KBM-7 (cell line): ENCODE measurements at places on chromosomes 3 and 15.
A peak's percentile ranks its signal among the peaks of the same experiment; 100 is the strongest.

GRCh38 chr15:57440167-57440566 lies 63.9 kb downstream of the CGNL1 start:
- DNase-seq: no peak

- DNase-seq: no peak
These were observed 41.8 kb downstream of the SYNM start for GRCh38 chr15:99146661-99147060.

- peak; percentile 2 for DNase-seq
These were observed 126.2 kb upstream of the ATP10A start for GRCh38 chr15:25989327-25989726.

DNA sequence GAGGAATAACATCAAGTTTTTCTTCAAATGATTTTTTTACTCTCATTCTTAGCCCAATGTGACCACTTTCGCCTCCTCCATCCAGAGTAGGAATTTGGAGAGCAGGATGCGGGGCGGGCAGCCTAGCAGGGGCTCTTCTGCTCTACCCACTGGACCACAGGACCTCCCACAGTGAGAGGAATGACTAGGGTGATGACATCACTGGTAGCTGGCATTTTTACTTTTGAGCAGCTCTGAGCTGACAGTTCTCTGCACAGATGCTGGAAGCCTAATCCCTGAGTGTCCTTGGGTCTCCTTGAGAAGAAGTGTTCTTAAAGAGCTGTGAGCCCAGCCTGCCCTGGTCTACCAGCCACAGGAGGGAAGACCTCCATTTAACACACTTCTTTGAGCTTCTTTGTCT lies 1.4 kb upstream of the HCN4 start:
- DNase-seq: no peak

- DNase-seq: no peak
These were observed 149.8 kb downstream of the APBA2 start for GRCh38 chr15:29035336-29036285.

GRCh38 chr3:59243476-59243875 lies 193.7 kb upstream of the CFAP20DC start:
- DNase-seq: no peak

DNA sequence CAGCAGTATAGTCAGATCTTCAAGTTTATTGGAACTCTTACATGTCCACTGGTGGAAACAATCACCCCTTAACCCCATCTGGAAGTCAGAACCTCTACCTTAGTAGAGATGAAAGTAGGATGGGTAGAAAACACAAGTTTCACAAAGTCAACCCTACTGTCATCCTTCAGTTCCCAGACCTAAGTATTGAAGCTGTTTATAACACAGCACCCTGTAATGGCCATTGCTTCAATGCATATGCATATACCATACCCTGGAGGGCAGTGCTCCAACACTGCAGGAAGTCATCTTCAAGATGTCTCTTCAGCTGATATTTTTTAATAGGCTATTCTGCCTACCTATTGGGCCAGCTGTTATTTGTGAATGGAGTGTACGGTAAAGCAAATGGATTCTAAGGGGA lies 241.3 kb downstream of the UBE2E2 start:
- DNase-seq: no peak

- DNase-seq: no peak
These were observed 176.2 kb upstream of the GOLIM4 start for GRCh38 chr3:168271932-168272331.

DNA sequence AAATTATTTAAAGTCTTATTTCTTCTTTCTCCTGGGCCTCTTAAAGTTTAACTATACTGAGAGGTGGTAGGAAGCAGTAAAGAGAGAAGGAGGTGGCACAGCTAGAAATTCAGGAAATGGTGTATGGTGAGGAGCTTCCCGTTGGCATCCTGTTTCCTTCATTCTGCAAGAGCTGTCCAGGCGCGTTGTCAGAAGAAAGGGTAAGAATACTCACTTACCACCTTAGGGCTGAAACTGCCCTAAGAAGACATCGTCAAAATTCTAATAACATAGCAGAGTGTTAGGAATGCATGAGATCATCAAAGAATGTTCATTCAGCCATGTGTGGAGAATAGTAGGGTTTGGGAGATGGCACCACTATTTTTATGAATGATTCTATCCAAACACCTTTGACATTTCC lies 699.6 kb downstream of the MCTP2 start:
- DNase-seq: no peak

DNA sequence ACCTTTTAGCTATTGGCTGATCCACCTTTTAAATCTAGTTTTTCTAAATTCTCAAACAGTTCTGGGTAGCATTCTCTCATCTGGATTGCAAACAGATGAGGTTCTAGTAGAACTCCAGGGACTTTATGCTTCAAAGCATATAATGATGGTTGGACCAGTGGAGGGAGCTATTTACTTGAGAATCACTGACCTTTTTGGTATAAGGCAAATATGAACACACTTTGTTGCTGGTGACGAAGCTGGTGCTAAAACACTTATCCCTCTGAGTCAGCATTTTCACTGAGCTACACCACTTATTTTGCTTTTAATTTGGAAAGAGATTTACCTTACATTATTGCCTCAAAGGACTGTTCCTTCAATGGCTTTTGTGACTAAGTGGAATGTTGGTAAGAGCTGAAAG lies 58.6 kb upstream of the SLITRK3 start:
- peak; percentile 7 for DNase-seq

DNA sequence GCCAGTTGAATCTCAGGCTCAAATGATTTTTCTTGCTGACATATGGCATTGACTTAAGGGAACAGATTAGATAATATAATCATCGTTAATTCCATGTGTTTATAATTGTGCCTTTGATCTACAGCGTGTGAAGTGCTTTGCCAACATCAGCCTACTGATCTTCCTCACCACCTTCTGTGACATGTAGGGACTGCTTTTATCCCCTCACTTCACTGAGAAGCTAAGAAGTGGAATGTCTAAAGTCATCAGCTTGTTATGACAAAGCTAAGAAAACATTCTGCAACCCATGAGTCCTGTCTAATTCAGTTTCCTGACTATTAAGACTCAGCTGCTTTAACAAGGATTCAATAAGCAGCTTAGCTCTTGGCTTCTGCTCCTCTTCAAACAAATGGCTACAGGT lies 106.0 kb downstream of the MYH15 start:
- no peak for DNase-seq

- no peak for DNase-seq
These were observed 8.1 kb upstream of the LRRC2 start for GRCh38 chr3:46574243-46574646.

GRCh38 chr3:55296791-55297190 lies 190.3 kb downstream of the WNT5A start:
- no peak for DNase-seq

GRCh38 chr3:177545964-177546363 lies 348.7 kb upstream of the TBL1XR1 start:
- no peak for DNase-seq

DNA sequence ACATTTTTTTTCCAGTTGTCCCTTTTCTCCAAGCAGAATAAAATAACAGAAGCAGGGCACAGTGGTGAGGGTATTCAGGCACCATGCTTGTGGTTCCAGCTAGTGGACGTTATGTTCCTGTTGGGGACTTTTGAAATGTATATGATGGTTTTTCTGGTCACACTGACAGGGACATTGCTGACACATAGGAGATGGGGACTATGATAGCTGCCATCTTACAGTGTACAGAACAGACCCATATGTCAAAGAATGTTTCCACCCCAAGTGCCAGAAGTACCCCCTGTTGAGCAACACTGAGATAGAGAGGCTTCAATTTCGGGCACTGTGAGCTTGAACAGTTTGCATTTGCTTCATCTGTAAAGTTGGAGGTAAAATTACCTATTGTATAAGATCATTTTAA lies 38.6 kb downstream of the MCTP2 start:
- no peak for DNase-seq

- no peak for DNase-seq
These were observed 201.4 kb upstream of the STT3B start for GRCh38 chr3:31331278-31331677.

- no peak for DNase-seq
These were observed 436.9 kb upstream of the C2CD4B start for GRCh38 chr15:62601777-62602545.

DNA sequence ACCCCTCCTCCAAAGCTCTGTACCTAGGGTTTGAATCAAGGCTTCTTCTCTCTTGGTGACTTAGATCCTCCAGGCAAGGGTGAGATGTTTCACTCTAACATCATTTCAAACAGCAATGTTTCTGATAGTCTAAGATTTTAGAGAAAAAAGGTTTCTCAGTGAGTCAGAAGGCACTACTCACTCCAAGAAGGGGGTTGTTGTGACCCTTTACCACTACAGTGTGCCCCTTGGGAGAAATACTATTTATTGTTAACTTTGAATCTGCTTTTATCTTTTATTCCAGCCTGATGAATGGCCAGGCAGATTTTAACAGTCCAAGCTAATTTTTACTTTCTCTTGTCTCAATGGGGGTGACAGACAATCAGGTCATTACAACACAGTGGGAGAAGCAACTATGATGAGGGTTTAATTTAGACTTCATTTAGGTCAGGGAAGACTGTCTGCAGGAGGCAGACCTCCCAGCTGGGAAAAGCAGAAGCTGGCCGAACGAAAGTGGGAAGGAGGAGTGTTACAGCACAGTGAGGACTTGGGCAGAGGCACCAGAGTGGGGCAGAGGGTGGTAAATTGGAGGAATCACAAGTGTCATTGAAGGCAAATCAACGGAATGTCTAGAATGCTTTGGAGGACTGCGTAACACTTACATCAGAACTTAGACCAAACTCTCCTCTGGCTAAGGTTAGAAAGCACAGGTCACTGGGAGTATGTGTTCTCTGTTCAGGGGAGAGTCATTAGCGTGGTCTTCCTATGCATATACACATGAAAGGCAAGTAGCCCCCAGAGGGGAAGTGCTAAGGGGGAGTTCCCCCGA lies 21.2 kb downstream of the ZNF860 start:
- DNase-seq: no peak

GRCh38 chr3:132161608-132162007 lies 126.8 kb upstream of the CPNE4 start:
- no peak for DNase-seq
